ENCODE measurements at places on chromosomes 5 and 9. TPM values are rescaled to one million over a fixed set of nuclear protein-coding genes. Genes with fewer than 3 reads are reported as not detected.

The CCDC187 gene
- 2.3 TPM for total RNA-seq

GRCh38 chr9:77632652-77633051, 15.5 kb downstream of the GNA14 start:
- DNase-seq: no peak

DNA sequence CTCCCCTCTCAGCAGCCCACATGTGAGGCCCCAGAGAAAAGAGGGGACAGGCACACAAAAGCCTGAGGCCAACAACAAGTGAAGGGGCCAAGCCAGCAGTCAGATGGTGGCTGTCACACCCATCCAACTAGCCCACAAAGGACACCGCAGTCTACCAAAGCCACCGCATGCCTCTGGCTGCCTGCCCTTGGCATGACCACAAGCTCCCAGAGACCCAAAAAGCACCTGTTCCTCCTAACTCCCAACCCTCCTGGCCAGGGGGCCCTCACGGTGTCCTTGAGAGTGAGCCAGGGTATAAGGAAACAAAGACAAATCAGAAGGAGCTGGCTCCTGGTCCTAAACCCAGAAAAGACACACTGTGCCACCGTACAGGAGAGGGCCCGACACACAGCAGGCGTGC, 77.8 kb upstream of the LRRTM2 start:
- no peak for DNase-seq

- no peak for DNase-seq
Observed at GRCh38 chr9:131737426-131737825, 2.5 kb downstream of the RAPGEF1 start.

DNA sequence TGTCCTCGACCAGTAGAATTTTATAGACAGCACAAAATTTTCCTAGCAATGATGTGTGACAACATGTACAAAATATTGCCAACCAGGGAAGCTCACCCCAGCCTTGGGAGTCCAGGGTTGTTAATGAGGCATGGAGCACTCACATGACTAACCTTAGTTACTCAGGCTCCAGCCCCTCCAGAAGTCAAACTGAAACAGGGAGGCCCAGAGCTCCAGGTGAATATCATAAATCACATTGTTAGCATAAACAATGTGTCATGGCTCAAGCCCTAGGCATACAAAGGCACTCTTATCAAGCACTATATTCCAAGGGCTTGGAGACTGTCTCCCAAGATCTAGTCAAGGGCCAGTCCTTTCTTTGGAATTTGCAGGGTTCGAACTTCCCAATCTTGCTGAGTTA, 44.4 kb downstream of the TNFAIP8 start:
- peak; percentile 62 for DNase-seq

GRCh38 chr5:14665101-14665822, 744 bp downstream of the OTULIN start:
- peak; percentile 64 for DNase-seq

DNA sequence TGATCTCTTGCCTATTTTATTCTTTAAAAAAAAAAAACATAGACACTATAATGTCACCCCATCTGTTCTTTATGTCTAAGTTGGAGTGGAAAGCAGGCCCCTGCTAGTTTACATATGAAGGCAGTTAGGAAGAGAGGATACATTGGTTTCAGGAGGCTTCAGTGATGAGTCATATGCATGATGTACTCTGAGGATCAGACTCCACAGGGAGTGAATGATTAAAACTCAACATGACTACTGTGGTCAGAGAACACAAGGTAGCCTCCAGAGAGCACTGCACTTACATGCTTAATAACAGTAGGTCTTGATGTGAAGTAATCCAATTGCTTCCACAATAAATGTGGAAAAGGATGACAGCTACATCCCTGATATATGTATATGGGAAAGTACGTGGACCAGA, 22.7 kb upstream of the FSTL4 start:
- DNase-seq: no peak

- DNase-seq: peak; percentile 58
Observed at GRCh38 chr9:91089405-91090129, 272.2 kb downstream of the AUH start.
